ENCODE measurements at places on chromosomes 1 and 21. TPM values are rescaled to one million over a fixed set of nuclear protein-coding genes. Genes with fewer than 3 reads are reported as not detected.

GRCh38 chr1:62271948-62272728, 47.1 kb downstream of the KANK4 start:
- no peak for DNase-seq

GRCh38 chr1:8602471-8603219, 214.8 kb downstream of the RERE start:
- no peak for DNase-seq

GRCh38 chr21:33069994-33070743, at the start of gene OLIG1:
Gene OLIG1 (plus strand): TSS chr21:33070141. CDS start chr21:33070247, 106 bp downstream.
- DNase-seq, result no peak

GRCh38 chr1:158391099-158391498, 8.2 kb downstream of the OR10T2 start:
- no peak for DNase-seq

GRCh38 chr1:226738421-226738994, 574 bp downstream of the ITPKB start:
- DNase-seq, result no peak

DNA sequence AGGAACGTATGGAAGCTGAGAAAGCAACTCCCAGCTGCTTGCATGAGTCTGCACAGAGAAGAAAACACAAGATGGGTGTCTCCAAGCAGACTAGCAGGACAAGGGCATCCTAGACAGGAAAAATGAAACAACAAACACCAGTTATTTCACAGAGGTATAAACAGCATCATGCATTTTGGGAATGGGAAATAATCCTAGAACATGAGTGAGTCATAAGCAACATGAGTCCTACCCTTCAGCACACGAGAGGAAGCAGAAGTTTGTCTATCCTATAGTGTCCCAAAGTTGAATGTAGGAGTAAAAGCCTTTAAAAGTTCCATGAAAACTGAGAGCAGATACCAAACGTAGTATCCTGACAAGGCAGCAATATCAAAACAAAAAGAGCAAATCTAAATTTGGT, 11.3 kb upstream of the FRRS1 start:
- no peak for DNase-seq

GRCh38 chr1:3206696-3207095, 137.7 kb downstream of the PRDM16 start:
- DNase-seq, result no peak

GRCh38 chr1:246597971-246598370, 31.7 kb downstream of the CNST start:
- no peak for DNase-seq

- no peak for DNase-seq
Observed at GRCh38 chr1:49166031-49166430, 389.3 kb upstream of the BEND5 start.

GRCh38 chr1:33256221-33256470, 146 bp upstream of the ZNF362 start:
- DNase-seq, result no peak

DNA sequence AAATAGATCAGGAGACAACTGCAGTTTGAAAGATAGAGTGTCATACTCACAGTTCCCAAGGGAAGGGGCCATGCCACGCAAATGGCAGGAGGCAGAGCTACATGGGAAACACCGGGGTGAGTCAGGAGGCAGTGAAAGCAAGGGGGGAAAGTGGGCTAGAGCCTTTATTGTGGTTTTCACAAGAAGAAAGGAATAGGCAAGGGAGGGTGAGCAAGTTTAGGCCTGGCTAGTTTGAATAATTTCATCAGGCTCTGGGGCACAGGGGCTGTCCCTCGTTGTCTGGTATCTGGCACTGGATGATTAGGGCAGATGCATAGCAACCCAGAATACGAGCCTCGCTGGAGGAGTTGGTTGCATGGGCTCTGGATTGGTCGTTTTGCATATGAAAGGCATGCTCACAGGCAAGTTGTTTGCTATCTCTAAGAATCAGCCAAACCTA, 17.0 kb upstream of the ITLN2 start:
- DNase-seq, result no peak

DNA sequence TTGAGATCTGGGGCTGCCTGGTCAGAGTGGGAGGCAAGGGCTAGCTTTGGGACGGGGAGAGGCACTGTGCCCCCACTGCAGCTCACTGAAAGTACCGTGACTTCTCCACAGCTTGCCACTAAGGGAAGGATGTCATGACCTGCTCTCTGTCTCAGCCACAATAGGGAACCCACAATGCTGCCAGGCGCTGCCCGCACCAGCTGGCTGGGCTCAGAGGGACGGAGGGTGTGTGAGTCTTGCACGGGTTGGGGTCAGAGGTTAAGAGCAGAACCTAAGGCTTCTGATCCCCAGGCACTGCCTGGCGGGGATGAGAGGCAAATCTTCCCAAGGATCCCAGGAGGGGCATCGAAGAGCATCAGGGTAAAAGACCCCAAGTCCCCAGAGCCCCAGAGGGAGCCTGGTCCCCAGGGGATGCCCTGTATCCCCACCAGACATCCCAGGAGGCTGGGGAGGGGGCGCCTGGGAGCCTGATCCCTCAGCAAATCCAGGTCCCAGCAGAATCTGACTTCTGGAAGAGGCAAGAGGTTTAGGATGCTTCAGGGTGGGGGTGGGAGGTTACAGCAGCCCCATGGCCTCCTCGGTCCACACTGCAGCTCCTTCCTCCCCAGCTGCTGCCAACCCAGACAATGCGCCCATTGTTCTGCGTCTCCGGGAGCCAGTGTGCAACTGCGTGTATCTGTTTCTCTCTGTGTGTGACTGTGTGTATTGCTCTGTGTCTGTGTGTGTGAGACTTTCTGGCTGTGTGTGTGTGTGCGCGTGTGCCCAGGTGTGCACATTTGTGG, 2.0 kb upstream of the MARCKSL1 start:
- no peak for DNase-seq

- DNase-seq, result no peak
Observed at GRCh38 chr1:204377800-204378668, 18.3 kb upstream of the PLEKHA6 start.

GRCh38 chr1:39116116-39116607, 88.3 kb upstream of the MACF1 start:
- no peak for DNase-seq

DNA sequence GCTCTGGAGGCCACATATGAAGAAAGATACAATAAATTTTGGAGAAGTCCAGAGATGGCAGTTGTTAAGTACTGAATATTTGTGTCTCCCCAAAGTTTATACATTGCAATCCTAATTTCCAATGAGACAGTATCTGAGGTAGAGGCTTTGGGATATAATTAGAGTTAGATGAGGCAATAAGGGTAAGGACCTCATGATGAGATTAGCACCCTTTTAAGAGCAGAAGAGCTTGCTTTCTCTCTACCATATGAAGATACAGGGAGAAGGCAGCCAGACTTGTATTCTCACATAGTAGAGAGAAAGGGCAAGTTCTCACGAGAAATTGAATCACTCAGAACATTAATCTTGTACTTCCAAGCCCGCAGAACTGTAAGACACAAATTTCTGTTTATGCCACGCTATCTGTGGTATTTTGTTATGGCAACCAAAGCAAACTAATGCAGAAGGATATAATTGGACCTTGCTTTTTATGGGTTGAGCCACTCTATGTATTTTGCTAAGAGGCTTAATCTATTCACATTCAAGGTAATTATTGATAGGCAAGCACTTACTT, 430.1 kb downstream of the KCNT2 start:
- DNase-seq, result no peak

DNA sequence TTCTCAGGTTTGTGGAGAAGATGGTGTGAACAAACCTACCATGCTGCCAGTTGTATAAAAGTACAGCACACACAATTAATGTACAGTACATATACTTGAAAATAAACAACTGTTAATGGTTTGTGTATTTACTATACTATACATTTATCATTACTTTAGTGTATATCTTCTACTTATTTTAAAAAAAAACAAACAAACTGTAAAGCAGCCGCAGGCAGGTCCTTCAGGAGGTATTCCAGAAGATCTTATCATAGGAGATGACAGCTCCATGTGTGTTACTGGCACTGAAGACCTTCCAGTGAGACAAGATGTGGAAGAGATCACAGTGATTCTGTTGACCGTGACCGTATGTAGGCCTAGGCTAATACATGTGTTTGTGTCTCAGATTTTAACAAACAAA, 155.7 kb downstream of the COP1 start:
- DNase-seq, result no peak

GRCh38 chr1:209207126-209207700, 376.3 kb upstream of the CAMK1G start:
- DNase-seq, result no peak

DNA sequence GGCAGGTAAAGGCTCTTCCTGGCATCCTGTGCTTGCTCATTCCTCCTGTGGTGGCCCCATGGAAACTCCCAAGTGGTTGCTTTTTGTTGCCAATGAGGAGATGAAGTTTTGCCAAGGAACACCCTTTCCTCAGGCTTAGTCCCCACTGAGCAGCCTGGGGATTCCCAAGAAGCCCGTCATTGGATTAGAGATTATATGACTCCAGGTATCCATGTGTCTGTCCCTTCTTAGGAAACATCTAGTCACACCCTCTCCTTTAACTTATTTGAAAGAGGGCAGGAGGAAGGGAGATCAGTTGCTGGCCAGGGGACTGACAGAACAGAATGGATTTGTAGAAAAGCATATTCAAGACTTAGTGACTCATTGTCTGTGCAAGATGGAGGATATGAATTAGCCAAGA, 3.8 kb upstream of the LCE3A start:
- no peak for DNase-seq

DNA sequence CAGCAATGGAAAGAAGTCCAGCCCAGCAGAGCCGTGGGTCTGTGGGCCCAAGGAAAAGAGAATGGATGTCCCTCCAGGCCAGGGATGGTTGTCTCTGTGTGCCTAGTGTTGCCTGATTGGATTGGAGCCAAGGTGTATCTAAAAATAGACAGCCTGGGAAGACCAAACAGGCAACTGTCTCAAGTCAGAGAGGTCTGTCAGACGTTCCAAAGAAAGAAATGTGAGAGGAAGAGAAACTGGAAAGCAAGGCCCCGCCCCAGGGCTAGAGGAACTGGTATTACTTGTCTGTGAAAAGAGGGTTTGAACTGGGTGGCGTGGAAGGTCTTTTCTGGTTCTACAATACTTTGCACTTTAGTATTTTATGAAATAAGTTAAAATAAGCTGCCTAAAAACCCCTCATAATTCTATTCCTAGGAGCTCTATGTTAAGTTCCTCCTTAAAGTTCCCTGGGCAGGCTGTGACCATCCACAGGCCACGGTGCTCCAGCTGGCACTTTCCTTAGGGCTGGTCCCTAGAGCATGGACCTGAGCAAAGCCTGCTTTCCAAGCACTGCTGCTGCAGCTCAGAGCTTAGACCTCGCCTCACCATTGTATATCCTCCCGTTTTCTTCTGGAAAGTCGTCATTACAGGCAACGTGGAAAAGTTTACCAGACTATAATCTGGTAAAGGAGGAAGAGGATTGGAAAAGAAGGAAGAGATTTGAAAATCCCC, 151.6 kb downstream of the DISC1 start:
- DNase-seq, result no peak

DNA sequence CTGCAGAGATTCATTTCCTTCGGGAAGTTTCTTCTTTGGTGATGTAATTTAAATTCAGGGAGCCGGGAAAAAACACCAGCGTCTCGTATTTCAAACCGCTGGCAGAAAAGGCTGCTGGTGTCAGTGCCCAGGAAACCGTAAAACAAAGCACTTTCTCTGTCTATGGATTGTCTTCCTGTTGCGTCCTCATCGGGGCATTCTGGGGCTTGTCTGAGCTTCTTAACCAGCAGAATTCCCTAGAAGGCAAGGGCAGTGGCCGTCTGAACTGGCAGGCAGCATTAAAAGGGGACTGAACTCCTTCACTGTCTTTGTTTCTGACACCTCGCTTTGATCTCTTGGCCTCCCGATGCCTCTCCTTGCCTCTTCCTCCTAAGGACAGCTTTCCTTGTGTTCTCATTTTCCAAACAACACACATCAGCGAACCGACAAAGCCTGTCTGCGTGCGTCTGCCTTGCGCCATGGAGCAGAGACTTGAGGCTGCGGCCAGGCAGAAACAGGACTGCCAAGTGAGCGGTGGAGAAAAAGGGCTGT, 391.6 kb upstream of the VAMP3 start:
- DNase-seq, result peak; percentile 42

DNA sequence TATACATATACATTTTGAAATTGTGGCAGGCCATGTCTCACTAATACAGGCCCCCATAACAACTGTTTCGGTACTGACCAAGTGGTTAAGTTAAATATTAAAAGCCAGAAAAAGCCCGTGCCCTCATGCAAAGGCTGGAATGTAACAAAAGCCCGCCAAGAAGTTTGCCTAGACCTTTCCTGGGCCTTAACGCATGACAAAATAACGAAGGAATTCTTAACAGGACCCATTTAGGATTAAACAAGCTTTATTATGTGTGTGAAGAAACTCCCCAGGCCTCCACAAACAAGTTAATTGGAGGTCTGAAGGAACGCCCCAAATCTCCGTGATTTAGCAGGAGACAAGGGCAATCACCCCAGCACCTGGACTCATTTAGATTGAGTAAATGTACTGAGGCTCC, 42.4 kb downstream of the TNFSF4 start:
- no peak for DNase-seq

DNA sequence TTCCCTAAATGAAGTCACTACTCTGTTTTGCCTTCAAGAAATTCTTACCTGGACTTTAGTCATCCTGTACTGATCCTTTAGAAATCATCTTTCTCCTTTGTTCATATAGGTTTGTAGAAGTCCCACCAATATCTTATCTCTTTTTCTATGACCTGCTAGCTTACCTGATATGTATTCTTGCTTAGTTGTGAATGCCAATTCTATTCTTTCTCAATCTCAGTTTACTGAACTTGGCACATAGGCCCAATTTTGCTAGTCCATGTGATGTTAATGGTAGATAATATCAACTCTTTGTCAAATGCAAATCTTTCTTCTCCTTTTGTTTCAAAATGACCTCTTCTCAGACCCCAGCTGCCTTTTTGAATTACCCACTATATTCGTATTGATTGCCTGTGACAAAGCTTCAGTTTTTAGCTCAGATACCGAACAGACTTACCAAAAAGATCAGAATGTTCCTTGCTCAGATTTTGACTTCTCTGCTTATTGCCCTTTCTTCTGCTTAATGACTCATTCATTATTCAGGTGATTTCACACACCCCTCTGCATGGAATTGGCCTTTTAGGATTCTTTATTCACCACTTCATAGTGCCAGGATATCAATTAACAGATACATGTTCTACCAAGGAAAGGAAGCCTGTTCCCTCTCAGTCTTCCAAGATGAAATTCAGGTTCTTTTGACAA, 20.6 kb downstream of the IPO9 start:
- DNase-seq, result no peak

The HJV gene
- not detected for total RNA-seq

The TCHHL1 gene
- not detected for total RNA-seq

The VSIG8 gene
- total RNA-seq, result not detected

The HAO2 gene
- not detected for total RNA-seq

The KCNE2 gene
- not detected for total RNA-seq

The ARMH1 gene
- 1.7 TPM for total RNA-seq

The SPRR2F gene
- not detected for total RNA-seq

The NCF2 gene
- 1.2 TPM for total RNA-seq

The S100A6 gene
- 1.4 TPM for total RNA-seq

The HRNR gene
- total RNA-seq, result not detected

The TNFRSF4 gene
- 0.59 TPM for total RNA-seq

The IFI44 gene
- total RNA-seq, result 6.6 TPM

The HMGCS2 gene
- not detected for total RNA-seq

The S100A11 gene
- 741 TPM for total RNA-seq

The URB1 gene
- total RNA-seq, result 13.5 TPM

The HES5 gene
- total RNA-seq, result not detected

All from chondrocyte (in vitro differentiated cells).